ENCODE measurements at places on chromosomes 3 and 15. TPM values are rescaled to one million over a fixed set of nuclear protein-coding genes. Genes with fewer than 3 reads are reported as not detected.

GRCh38 chr15:77415450-77416147, 4.3 kb downstream of the PEAK1 start:
- DNase-seq, result no peak

GRCh38 chr3:67094774-67095173, 96.7 kb downstream of the KBTBD8 start:
- no peak for DNase-seq

GRCh38 chr3:128282380-128283196, 129.3 kb downstream of the EEFSEC start:
- DNase-seq, result peak; percentile 39

DNA sequence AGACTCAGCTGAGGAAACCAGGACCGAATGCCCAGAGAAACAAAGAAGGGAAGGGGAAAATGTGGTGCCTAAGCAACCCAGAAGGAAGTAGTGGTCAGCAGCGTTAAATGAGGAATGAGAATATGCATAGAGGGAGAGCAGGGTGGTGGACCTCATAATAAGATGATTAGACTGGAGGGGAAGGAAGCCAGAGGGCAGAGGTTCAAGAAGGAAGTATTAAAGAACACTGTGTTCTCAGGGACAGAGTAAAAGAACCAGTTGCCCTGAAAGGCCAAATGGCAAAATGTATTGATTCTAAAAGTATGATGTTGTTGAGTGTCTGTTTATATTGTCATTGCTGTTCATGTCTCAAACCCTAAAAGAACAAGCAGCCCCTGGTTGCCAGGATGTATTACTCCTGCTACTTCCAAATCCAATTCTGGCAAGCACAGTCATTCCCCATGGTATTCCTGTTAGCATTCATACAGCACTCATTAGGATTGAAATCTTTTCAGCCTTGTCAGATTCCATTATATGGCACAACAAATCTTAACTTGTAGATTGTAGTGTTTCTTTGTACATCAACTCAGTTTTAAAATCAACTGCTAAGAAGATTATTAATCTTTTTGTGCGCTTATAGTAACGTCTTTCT, 23.4 kb downstream of the P2RY1 start:
- DNase-seq, result no peak

The ACAP2 gene
- total RNA-seq, result 47.1 TPM

The RETNLB gene
- not detected for total RNA-seq

GRCh38 chr15:95302206-95302605, 1028.3 kb upstream of the NR2F2 start:
- DNase-seq, result no peak

DNA sequence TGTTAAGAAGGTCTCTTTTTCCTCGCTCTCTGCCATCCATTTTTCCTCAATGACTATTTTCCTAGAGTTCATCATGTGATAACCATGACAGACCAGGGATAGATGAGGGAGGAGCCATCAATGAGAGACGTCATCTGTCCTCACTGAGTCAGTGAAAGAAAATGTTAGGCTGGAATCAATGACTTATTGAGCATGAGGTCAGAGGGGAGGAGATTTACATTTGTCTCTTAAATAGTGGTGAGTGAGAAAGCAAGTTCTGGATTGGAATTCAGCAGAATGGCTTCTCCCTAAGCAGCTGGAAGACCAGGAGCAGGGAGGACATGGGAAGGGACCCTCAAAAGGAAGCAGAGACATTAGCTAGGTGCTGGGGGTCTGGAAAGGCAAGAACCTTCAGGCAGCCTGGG, 28.2 kb upstream of the USP3 start:
- peak; percentile 97 for DNase-seq

The RGMA gene
- total RNA-seq, result 0.63 TPM

GRCh38 chr3:159795681-159796175, 192.9 kb upstream of the IL12A start:
- DNase-seq, result no peak

DNA sequence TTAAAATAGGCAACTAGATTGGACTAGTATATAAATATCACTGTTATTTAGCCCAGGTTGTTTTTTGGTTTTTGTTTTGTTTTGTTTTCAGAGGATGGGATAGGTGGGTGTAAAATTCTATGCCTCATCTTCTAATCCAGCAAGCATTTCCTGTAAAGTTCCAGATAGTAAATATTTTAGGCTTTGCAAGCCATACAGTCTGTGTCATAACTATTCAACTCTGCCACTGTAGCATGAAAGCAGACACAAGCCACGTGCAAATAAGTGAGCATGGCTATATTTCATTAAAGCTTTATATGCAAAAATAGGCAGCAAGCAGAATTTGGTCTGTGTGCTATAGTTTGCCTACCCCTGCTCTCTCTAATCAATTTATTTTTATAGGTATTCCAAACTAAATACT, 657.3 kb upstream of the TGFBR2 start:
- DNase-seq, result peak; percentile 23

DNA sequence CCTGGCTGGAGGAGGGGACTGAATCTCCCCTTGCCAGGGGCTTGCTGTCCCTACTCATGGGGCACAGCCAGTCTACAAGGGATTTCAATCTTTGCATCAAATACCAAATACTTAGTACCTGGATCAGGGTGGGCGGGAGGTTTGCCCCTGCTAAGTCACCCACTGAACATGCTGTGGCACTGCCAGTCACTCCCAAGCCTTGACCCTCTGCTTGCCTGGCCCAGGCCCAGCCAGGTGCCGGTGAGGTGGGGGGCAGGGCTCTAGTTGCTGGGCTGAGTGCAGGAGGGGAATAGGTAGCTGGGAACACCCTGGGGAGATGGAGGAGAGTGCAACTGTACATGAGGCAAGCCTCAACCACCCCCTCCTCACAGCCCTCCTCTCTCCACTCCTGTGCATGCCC, 136.3 kb upstream of the LRTM1 start:
- no peak for DNase-seq

- DNase-seq, result no peak
These were observed 39.6 kb downstream of the TRIM69 start for GRCh38 chr15:44775953-44776352.

GRCh38 chr15:72852273-72852672, 68.7 kb upstream of the ADPGK start:
- DNase-seq, result no peak

DNA sequence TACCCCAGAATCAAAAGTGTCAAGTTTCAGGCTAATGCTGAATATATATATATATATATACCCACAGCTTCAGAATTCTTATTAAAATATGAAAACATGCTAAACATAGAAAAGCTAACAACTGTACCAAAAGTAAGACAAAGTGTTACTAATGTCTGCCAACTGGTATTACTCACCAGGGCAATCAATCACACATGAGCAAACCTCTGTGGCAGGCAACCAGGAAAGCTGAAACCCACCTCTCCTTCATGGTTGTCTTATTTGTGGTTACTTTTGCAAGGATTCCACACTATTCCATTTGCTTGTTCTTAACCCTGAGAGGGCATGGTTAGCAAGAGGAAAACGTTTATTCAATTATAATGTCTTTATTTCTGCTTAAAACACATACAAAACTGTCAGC, 512.3 kb upstream of the MDFIC2 start:
- no peak for DNase-seq

DNA sequence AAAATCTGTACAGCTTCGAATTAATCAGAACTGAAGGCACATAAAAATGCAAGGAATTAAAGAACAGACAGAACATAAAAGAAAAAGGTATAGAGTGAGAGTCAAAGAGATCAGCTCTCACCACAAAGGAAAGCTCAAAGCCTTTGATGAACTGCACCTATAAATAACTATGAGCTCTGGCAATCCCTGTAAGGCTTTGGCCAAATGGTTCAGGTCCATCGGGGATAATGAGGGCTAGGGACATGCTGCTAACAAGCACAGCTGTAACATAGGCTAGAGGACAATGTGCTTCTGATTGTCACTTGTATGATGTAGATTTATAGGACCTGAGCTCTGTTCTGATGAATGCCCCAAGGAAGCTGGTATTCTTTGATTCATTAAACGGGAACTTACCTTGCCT, 113.9 kb upstream of the MRPL3 start:
- no peak for DNase-seq

The C3orf20 gene
- not detected for total RNA-seq

GRCh38 chr3:29745232-29745870, 464.5 kb downstream of the RBMS3 start:
- DNase-seq, result no peak

- peak; percentile 94 for DNase-seq
These were observed 22.8 kb downstream of the MYO1E start for GRCh38 chr15:59349680-59350420.

- no peak for DNase-seq
These were observed 14.8 kb downstream of the ZIC1 start for GRCh38 chr3:147423798-147424580.

- DNase-seq, result no peak
These were observed 17.9 kb upstream of the STIMATE start for GRCh38 chr3:52915294-52915693.

GRCh38 chr3:157417247-157417646, 19.4 kb upstream of the PTX3 start:
- no peak for DNase-seq

GRCh38 chr15:69145149-69145693, 15.2 kb upstream of the GLCE start:
- no peak for DNase-seq

DNA sequence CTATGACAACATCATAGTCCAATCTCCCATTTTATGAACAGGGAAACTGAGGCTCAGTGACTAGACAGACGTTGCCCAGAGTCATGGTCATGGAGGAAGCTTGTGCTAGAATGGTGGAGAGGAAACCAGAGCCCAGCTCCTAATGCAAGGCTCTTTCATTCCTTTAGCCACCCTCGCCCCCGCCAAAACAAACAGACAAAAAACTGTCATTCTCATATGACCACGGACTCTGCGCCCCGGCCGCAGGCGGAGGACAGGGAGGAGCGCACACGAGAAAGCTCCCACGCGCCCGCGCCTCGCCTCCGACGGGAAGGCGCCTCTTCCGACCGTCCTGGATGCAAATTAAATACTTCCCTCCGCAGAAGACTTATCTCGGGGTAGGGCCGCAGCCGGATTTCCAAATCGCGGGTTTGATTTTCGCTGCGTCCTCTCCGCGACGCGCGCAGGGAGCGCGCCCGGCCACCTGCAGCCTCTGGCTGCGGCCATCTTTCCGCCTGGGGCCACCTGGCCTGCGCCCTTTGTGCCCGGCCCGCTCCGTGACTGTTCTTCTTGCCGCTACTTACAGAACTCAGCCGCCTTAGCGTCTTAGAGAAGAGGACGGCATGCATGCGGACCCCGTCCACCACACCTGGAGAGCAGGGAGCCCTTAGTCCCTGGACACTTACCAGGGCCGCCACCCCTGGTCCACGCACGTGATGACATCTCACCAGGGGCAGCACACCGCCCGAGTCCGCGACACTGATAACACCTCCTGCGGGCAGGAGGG, 670 bp upstream of the ATP13A3 start:
- no peak for DNase-seq

DNA sequence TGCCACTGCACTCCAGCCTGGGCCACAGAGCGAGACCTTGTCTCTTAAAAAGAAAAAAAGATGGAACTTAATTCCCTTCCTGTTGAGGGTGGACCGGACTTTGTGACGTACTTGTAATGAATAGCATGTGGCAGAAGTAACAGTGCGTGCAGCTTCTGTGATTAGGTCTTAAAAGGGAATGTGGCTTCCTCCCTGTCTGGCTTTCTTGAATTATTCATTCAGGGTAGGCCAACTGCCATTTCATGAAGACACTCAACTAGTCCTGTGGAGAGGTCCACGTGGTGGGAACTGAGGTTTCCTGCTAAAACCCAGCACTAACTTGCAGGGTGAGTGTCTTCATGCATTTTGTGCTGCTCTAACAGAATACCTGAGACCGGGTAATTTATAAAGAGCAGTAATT, 98.9 kb upstream of the PIAS1 start:
- DNase-seq, result no peak

The PRICKLE2 gene
- 15.4 TPM for total RNA-seq

GRCh38 chr3:160829486-160830009, 73.5 kb downstream of the PPM1L start:
- no peak for DNase-seq

DNA sequence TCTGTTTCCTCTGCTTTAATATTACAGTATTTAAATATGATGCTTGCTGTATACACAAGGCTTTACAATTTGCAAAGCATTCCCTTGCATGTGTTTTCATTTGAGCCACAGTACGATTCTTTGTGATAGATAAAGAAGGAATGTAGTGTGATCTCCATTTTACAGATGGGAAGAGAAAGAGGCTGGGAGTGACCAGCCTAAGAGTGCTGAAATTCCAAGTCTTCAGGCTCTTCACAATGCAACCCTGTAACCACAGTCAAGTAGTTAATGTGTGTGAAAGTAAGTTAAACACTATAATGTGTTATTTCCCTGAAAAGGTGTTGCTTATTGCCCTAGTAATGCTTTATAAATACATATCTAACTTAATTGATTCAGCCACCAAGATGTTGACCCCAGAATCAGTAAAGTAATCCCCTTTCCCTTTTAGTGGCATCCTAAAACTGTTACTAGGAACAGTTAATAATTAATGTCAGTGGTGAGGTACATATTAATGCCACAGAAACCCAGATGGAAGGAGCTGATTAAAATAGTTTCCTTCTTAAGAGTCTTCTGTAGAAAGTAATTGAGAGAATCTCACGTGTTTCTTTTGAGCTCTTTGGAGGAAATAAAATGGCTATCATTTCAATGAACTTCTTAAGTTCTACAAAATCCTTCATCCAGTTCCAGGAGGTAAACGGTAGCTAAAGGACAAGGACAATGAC, 110.4 kb downstream of the IL12A start:
- no peak for DNase-seq

GRCh38 chr3:59133311-59133710, 83.5 kb upstream of the CFAP20DC start:
- peak; percentile 15 for DNase-seq

- no peak for DNase-seq
These were observed 8.7 kb downstream of the DCUN1D1 start for GRCh38 chr3:182971637-182972036.

- DNase-seq, result no peak
These were observed 77.0 kb upstream of the IL12A start for GRCh38 chr3:159911664-159912037.

GRCh38 chr3:22846566-22846965, 356.6 kb upstream of the UBE2E2 start:
- no peak for DNase-seq
